ENCODE measurements at places on chromosomes 2 and 18.

DNA sequence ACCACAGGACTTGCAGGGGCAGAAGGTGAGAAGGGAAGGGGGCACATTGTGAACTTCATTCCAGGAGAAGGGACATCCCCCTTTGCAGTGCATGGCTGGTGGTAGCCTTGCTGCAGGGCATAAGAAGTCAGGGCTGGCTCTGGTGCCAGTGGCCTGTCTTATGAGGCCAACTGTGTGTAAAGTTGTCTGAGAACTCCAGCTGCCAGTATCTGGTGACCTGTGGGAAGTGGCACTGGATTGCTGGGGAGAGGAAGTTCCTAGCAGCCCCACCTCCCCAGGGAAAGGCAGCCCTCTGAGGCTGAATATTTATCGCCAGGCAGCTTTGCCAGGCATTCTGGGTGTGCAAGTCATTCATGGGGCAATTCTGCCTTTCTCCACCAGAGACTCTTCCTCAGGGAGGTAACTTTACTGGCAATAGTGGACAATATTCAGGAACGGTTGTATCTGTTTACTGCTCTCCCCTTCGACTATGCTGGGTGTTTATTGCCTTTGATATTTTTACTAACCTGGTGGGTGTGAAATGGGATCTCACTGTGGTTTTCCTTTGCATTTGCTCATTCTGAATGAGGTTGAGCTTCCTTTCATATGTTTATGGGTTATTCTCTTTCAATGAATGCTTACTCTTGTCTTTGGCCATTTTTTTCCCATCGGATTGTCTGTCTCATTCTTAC lies 12.3 kb downstream of the TRPM8 start:
- no peak for DNase-seq

- no peak for DNase-seq
Observed at GRCh38 chr2:86014493-86014892, 91.2 kb downstream of the POLR1A start.

GRCh38 chr2:100964222-100964621 lies 37.9 kb upstream of the RPL31 start:
- DNase-seq: no peak

DNA sequence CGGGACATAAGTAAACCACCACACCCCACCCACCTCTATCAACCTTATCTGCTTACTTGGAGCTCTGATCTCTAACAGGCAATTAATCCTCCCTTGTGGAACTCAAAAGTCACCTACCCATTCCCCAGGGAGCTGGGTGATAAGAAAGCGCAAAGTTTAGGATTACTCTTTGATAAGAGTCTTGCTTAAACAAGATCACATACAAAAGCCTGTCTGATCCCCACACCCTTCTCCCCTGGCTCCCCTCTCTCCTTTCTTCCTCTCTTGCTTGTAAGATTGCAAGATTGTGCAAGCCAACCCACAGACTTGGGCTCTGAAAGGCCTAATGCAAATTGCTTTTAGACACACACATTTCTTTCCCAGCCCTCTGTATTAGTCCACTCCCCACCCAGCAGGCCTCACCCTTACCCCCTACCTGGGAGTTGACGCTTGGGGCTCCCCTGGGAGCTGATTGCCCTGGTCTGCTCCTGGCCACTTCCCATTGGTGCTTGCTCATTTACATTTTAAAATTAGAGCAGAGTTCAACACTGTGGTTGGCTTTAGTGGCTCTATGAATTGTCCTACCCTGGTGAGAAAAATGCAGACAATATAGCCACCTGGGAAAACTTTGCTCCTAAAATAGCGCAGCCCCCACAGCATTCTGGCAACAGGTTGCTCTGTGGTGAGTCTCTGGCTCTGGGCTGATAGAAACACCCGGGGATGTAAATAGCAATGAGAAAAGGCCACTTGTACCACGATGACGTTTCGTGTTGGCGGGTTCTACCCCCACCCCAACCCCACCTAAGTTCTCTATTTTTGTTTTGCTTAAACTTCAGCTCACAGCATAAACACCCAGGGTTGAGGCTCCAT lies 92.8 kb upstream of the MSH2 start:
- no peak for DNase-seq

GRCh38 chr18:53887447-53887846 lies 337.0 kb downstream of the MBD2 start:
- DNase-seq: no peak

DNA sequence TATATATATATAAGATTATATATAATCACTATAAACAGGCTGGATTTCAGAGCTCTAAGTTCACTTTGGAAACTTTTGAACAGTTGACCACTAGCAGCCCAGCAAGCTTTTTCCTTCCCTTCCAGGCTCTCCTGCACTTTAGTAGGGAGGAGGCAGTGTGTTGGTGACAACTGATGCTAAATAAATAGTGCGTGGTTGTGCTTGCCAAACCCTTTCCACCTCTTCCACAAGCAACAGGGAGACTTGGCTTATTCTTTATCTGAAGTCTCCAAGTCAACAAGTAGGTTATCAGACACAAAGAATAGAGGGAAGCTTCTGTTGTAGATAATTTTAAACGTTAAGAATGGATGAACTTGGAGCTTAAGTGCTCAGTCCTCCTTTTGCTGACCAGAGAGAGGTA lies 408.2 kb upstream of the HNRNPA3 start:
- no peak for DNase-seq

DNA sequence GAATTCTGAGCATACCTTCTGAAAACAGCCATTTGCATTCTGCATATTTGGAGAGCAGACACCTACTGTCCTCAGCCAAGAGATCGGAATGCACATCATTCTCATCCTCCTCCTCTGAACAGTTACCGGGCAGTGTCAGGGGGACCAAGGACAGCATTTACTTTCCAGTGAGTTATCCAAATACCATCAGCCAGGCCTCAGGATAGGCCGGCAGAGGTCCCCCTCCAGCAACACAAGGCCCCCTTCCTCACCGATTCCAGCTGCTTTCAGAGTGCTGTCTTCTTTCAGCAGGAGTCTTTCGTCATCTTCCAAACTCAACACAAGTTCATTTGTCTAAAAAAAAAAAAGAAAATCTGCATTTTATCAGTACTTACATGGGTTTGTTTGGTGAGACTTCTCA lies 55.3 kb downstream of the C2orf76 start:
- no peak for DNase-seq

- no peak for DNase-seq
Observed at GRCh38 chr2:143125717-143126116, 3.5 kb upstream of the ARHGAP15 start.

DNA sequence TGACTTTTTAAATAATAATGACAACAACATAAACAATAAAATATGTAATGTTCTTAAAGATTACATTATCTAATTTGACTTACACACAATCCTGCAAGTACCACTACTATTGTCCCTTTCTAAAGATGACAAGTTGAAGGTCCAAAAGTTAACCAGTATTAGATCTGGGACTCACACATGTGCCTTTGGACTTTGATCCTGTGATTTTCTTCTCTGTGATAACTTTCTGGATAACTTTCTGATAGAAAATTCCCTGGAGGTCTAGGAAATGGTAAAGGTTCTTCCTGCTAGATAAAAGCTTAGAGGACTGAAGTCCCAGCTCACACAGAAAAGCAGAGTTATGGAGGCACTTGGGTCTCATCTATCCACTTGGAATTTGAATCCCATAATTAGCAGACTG lies 311.9 kb upstream of the KLHL29 start:
- DNase-seq: no peak

- no peak for DNase-seq
Observed at GRCh38 chr18:62979900-62980299, 264.6 kb downstream of the PHLPP1 start.

- DNase-seq: peak; percentile 9
Observed at GRCh38 chr2:44244135-44244871, 31.0 kb upstream of the SLC3A1 start.

DNA sequence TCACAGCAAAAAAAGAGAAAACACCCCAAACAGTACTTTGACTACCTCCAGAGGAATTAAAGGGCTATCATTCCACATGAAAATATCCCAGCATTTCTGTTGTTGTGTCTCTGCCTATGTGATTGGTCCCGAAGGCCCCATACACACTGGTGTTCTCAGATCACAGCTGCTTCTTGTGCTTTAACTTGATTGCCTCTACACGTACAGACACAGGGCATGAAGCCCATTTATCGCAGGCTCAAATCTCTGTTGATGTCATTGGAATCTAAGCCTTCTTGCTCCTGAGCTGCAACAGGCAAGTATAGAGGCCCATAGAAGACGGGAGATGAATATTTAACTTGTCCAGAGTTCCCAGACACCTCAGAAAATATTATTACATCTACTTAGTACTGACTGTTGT lies 405.2 kb downstream of the NCKAP5 start:
- no peak for DNase-seq

DNA sequence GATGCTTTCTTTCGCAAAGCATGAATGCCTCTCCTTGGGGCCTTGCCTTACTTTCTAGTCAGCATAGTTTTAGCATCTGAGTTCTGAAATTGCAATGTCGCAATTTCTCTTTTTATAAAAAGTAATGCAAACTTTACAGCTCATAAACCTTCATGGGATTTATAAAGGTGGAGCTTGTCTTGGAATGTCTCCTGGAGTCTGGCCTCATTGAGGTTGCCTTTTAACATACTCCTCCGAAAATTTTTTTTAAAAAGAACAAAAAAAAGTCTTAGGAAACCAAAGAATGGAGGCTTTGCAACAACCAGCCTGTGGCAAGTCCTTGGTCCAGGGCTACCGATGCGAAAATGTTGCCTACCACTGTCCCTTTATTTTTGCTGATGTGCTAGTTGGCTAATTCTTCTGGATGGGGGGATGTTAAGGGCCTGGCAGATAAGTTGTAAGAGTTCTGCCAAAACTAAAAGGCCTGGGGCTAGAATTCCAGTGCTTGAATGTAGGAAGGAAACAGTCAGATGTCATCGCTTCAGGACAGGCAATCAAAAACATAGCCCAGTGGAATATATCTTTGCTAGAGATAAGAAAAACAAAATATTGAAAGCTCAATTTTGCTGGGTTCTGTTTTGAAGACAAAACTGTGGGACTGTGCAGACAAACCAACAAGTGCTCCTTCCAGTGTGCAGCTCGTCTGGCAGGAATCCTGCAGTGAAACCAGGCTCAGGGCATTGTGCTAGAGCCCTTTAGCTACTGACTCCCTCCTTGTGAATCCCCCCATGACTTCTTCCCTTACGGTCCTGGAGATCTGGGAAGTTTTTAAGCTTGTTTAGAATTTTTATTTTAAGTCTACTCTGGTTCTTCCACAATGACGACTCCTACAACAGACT lies 213.0 kb downstream of the PIEZO2 start:
- no peak for DNase-seq

DNA sequence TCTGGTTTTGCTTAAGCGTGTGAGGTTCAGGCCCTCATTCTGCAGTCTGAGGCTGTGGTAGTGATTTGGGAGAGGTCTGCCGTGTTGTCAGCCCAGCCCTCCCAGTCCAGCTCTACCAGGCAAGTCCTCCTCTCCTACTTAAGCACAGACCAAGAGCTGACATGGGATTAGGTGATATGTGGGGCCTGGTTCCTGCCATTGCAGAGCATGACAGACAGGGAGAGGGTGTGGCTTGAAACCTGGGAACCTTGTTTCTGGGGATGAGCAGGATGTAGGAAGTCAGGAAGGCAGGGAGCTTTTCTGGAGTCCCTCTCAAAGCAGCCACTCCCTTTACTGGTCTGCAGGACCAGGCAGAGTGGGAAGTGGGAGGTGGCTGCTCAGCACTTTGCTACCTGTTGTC lies 38.6 kb downstream of the PTPRM start:
- DNase-seq: no peak

GRCh38 chr2:119387381-119388129 lies 20.8 kb downstream of the DBI start:
- DNase-seq: no peak

GRCh38 chr2:31347319-31347718 lies 67.2 kb downstream of the XDH start:
- DNase-seq: no peak

- DNase-seq: no peak
Observed at GRCh38 chr2:104050656-104051242, 803.2 kb upstream of the POU3F3 start.

- DNase-seq: no peak
Observed at GRCh38 chr2:99035920-99036319, 99.9 kb upstream of the CRACDL start.

GRCh38 chr2:136246086-136246669 lies 128.2 kb upstream of the CXCR4 start:
- DNase-seq: no peak

DNA sequence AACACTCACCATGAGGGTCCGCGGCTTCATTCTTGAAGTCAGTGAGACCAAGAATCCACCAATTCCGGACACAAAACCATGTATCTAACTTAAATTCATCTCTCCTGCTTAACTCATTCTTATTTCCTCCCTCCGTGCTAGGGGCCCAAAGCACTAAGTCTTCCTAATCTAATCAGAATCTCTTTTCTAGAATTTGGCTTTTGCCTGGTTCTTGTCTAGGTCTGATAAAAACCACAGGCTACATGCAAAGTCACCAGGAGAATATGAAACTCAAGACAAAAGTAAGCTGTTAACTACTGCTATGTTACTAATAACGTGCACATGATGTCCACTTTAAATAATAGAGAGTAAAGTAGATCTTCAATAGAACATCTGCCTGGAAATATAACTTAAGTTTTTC lies 69.9 kb downstream of the TRIP12 start:
- no peak for DNase-seq

- DNase-seq: no peak
Observed at GRCh38 chr2:19746611-19747309, 155.0 kb downstream of the TTC32 start.

DNA sequence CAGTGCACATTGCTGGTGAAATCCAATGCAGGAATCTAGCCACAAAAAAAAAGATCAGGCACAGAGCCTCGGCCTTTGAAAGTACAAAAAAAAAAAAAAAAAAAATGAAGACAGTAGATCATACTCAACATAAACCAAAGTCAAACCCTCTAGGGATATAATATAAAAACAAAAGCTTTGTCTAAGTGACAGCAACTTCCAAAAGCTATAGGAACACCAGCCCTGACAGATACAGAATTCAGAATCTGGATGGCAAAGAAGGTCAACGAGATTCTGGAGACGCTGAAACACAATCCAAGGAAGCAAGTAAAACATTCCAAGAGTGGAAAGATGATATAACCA lies 54.0 kb upstream of the SCN1A start:
- no peak for DNase-seq

DNA sequence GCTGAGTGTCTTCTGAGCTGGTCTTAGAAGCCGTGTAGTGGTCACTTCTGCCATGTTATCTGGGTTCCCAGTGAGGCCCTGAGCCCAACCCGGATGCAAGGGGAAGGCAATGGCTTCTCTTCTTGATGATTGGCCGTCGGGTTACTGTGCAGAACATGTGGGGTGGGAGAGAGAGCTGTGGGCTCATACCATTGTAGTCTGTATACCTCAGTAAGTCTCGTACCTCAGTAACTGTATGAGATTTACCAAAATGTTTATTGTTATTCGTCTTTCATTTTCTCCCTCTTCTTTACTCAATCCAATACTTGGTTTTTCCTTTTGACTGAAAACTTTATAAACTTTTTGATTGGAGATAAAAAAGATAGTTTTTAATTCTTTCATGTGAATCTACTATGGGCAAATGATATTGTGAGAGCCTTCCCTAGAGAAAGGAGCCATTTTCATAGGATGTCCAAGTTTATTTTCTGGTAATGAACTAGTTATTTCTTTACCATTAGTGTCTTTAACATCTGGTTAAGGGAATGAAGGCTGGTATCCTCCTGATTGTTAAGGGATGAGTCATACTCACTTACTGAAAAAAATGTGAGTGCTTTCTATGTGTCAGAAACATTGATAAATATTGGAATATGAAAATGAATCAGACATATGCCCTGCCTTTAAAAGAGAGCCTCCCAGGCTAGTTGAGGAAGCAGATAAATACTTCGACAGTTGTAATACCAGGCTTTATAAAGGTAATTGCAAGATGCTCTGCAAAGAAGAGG lies 129.9 kb downstream of the PRPF40A start:
- no peak for DNase-seq

- no peak for DNase-seq
Observed at GRCh38 chr2:227164763-227165291, 403 bp downstream of the COL4A3 start.
